ENCODE measurements at places on chromosomes 5 and 9. TPM values are rescaled to one million over a fixed set of nuclear protein-coding genes. Genes with fewer than 3 reads are reported as not detected.

AJM1 gene
- total RNA-seq = 2.2 TPM

IFNA13 gene
- total RNA-seq = not detected

ARSK gene
- total RNA-seq = 11.0 TPM

- peak; percentile 73 for DNase-seq
These were observed 502 bp downstream of the NSD1 start for GRCh38 chr5:177133853-177134696.

- DNase-seq = peak; percentile 72
These were observed 80.1 kb downstream of the COL15A1 start for GRCh38 chr9:99023831-99024230.

- DNase-seq = no peak
These were observed 7.6 kb upstream of the ZNF474 start for GRCh38 chr5:122121479-122122465.

GRCh38 chr5:106171132-106171531 lies 1499.6 kb downstream of the EFNA5 start:
- DNase-seq = no peak

GRCh38 chr5:114418176-114419066 lies 56.6 kb downstream of the KCNN2 start:
- DNase-seq = peak; percentile 14

- DNase-seq = no peak
These were observed 31.6 kb upstream of the RFK start for GRCh38 chr9:76425677-76426453.

DNA sequence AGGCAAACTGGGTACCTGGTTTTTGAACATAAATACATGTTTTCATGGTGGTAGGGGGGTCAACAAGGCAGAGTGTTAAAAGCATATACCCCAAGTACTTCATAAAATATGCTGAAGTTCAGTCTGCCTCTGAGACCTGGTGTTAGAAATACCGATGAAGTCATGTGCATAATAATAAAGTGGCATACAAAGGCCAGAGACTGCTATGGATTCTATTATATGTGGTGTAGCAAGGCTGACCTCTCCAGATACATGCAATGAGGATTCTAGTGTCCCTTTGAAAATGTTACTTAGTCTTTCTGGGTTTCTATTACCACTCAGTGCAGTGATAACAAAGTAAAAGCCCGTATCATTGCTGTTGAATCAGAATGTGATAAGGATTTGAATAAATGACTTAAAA lies 487.5 kb upstream of the ZNF608 start:
- DNase-seq = no peak

- DNase-seq = no peak
These were observed 421.8 kb downstream of the SEMA5A start for GRCh38 chr5:9124071-9124470.

Data from tongue (tissue), 3 donors.